ENCODE measurements at places on chromosomes 2 and 18.
A peak's percentile ranks its signal among the peaks of the same experiment; 100 is the strongest.

- DNase-seq: peak; percentile 46
Observed at GRCh38 chr18:55353806-55354205, 234.2 kb downstream of the TCF4 start.

- DNase-seq: no peak
Observed at GRCh38 chr2:145194673-145195072, 674.8 kb upstream of the ZEB2 start.

DNA sequence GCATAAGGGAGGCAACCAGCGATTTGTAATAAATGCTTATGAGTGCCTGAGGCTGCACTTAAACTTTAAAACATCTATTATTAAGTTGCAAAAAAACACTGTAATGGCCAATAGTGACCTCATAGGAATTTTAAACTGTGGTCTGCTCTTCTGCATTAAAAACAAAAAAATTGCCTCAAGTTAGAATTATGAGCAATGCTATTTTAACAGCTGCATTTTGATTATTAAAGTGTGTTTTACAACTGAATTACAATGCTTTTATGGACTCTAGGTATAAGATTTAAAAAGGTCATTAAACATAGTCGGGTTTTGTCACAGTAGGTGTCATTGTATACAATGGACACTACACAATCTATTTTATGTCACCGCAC lies 528.7 kb upstream of the FANCL start:
- no peak for DNase-seq

DNA sequence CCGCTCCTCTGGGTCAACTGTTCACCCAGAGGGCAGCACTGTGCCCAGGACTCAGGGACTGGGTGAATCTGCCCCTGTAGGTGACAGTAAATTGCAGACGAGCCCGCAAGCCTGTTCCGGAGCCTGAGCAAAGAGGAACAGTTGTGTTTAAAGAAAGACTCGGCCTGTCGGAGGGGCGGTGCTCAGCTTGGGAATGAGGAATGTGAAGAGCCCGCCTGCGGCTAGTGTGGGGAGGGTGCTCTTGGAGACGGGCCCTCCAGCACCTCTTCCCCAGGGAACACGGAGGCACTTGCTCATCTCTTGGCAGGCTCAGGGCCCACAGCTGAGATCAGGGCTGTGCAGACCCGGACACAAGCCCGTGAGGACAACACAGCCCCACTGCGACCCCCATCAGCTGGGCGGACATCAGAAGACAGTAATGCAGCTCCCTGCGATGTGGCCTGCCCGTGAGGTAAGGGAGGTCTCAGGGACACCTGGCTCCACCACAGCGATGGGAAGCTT lies 299.0 kb downstream of the NDUFA10 start:
- DNase-seq: peak; percentile 26

DNA sequence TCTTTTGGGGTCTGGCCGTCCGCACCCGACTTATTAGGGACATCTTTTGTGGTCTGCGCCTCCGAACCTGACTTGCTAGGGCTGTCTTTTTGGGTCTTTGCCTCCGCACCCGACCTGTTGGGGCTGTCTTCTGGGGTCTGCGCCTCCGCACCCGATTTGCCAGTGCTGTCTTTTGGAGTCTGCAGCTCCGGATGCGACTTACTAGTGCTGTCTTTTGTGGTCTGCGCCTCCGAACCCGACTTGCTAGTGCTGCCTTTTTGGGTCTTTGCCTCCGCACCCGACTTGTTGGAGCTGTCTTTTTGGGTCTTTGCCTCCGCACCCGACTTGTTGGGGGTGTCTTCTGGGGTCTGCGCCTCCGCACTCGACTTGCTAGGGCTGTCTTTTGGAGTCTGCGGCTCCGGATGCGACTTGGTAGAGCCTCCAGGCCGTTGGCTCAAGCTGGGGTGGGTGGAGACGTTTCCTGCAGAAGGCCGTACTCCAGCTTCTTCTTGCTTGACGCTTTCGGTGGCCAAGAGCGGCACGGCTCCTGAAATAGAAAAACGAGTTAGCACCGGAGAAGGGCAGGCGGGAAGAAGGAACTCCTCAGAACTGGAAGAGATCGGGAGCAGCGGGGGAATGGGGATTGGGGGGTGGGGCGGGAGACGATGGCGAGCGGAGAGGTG lies 498 bp downstream of the TGOLN2 start:
- DNase-seq: peak; percentile 75

- DNase-seq: no peak
Observed at GRCh38 chr2:64967601-64968000, 21.6 kb upstream of the SLC1A4 start.

DNA sequence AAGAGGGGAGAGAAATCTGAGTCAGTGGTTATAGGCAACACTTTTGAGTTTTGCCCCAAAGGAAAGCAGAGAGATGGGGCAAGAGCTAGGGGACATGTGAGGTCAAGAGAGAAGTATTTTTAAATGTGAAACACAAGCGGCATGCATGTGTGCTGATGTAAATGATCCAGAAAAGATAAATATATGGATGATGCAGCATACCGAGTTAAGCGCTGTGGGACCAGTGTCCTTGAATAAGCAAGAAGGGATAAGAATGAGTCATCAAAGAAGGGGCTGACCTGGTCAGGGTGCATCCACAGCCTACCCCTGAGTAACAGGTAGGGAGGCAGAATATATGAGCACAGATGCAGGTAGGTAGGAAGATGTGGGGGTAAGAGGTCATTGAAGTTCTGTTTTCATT lies 180.9 kb downstream of the TRABD2A start:
- DNase-seq: no peak

- DNase-seq: no peak
Observed at GRCh38 chr2:85732467-85733120, 21.2 kb upstream of the ATOH8 start.

- no peak for DNase-seq
Observed at GRCh38 chr2:120520929-120521912, 175.3 kb downstream of the INHBB start.

DNA sequence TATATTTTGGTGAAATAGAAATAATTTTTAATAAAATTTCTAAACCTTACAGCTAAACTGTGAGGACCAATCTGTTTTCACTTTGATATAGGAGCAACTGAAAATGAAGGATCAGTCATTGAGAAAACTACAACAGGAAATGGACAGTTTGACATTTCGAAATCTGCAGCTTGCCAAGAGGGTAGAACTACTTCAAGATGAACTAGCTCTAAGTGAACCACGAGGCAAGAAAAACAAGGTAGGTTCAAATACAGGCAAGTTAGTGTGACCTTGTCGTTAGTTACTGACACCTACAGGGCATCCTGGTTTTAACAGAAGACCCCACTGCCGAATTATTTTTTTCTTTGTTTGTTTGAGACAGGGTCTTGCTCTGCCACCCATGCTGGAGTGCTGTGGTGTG lies 75.5 kb upstream of the STON1 start:
- DNase-seq: no peak

DNA sequence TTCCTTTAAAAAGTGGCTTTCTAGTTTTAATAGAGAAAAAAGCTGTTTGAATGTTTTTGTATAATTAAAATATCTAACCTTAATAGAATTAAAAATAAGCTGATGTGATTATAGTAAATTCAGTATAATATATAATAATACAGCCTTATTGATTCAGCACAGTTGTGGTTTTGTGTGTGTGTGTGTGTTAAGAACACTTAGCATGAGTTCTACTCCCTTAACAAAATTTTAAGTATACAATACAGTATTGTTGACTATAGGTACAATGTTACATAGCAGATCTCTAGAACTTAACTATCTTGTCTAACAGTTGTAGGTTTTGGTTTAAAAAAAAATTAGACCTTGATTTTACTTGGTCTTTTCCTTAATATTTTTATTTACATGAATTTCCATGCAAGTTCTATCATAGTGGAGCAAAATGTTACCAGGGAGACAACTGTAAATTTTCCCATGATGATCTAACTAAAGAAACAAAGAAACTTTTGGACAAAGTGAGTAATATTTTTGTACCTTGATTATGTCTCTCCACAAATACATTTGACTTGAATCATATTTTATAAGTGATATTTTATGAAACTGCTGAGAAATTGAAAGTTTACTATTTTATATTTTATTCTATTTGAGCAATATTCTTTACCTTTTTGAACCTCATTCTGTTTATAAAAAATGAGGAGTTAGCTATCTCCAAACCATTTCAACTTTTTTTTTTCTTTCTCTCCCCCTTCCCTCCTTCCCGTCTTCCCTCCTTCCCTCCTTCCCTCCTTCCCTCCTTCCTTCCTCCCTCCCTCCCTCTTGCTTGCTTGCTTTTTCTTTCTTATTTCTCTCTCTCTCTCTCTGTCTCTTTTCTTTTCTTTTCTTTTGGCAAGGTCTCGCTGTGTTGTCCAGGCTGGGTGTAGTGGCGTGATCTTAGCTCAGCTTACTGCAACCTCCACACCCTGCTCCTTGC lies 46.3 kb downstream of the ZC3H6 start:
- DNase-seq: no peak

DNA sequence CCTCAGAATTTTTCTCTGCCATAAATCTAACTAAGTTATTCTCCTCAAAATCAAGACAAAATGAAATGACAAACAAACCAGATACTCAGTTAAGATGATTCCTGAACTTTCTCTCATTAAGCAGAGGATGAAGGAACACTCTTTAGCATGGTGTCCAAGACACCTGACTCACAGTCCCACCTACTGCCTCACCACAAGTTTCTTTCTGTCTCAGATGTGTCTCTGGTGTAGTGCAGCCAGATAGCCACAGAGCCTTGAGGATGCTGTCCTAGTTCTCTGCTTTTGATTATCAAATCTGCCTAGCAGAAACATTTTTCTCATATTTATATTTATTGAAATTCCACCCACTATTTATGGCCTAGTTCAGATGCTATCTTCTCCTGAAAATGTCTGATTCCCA lies 103.6 kb upstream of the TMEM200C start:
- no peak for DNase-seq

- DNase-seq: no peak
Observed at GRCh38 chr2:45876611-45877010, 225.1 kb downstream of the PRKCE start.

DNA sequence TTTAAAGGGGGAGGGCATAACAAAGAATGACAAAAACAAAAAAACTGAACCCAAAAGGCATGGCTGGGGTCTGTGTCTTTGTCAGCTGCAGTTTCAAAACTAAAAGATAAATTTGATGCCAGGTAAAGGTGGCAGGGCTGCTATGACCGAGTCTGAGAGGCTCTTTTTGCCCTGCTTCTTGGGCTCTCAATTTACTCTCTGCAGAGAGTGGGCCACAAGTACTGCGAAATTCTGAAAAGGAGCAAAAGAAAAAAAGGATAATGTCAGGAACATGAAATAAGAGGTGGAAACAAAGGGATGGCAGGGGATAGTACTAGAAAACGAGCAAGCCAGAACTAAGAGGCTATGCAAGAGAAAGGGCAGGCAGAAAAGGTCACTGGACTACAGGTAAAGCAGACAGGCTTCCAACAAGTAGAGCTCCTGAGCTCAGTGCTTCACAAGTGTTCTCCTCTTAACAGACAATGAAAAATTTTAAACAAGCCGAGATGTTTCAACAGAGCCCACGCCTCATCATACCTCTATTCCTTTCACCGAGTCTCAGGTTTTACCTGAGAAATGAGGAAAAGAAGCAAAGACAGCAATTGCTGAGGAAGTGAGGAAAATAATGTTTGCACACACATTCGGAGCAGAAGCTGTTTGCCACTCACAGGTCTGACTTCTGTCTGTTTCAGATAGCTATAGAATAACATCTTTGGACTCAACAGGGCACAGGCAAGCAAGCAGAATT lies 7.3 kb downstream of the IRS1 start:
- no peak for DNase-seq

DNA sequence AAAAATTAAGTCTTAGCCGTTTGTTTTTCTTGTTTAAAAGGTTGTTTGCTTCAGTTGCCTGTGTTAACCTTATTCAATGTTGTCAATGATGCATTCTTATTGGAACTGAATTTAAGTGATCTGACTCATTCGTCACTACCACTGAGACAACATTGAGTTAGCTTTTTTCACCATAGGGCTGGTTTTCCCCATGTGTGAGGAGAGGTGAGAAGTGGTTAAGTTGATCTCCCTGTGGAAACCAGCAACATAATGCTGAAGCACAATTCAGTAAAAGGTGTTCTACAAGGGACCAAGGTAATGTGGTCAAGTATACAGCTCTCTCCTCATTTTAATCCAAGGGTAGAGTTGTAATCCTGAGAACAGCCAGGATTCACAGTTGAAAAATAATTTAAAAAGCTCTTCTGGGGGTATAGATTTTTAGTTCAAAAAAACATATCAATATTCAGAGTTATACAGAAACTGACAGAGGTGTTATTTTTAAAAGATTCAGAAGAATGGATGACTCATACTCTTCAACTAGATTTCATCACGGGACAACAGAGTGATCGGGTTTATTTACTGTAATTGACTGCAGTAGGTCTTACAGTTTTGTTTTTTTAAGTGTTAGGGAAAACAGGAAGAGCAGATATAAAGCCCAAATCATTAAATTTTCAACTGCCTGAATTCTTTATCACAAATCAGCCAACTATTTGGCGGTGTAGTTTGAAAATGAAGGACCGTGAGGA lies 12.6 kb downstream of the NOP58 start:
- no peak for DNase-seq

GRCh38 chr2:227627769-227628168 lies 10.5 kb downstream of the SCYGR4 start:
- no peak for DNase-seq

- no peak for DNase-seq
Observed at GRCh38 chr2:102509749-102510148, 36.7 kb downstream of the SLC9A4 start.

GRCh38 chr18:49206717-49207116 lies 253.7 kb downstream of the DYM start:
- DNase-seq: no peak

- DNase-seq: no peak
Observed at GRCh38 chr2:63555931-63556330, 32.3 kb downstream of the WDPCP start.

DNA sequence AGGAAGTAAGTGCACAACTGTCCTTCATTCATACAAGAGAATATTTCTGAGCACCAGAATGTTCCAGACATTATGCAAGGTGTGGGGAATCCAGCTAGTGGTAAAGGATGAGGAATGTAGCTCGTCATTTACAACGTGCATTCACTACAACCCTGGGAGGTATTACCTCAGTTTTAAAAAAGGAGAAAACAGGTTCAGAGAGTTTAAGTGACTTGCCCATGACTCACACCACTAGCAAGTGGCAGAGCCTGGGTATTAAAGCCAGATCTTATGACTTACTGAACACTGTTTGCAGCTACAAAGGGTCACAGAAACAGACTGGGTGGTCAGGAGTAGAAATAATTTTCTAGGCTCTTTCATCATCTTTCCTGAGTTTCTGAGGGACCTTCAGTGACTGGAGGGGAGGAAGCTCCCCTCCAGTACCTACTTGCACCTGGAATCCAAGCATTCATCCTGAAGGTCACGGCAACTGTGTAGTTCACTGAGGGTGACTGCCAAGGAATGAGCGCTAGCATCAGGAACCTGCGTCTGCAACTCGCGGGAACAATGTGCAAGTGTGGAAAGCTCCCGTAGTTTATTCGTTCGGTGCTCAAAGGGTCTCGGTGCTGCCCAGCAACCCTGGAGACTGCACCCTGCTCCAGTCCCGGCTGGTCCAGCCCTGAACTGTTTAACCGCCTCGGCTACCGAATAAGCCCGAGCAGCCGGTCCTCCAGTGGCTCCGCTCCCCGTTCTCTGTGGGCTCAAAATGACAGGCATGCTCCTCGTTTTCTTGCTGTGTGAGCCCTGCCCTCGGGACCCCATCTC lies 647 bp downstream of the CCDC121 start:
- DNase-seq: no peak

GRCh38 chr2:144356402-144356801 lies 163.5 kb downstream of the ZEB2 start:
- no peak for DNase-seq

GRCh38 chr2:186508263-186508662 lies 22.2 kb downstream of the ZC3H15 start:
- DNase-seq: no peak
